T-helper 2 cell treated with Interferon-gamma antibody and Interleukin-4, amounts not matched to agents 5 μg/mL and 100 μg/mL, for 36 hours (primary cell): ENCODE measurements at places on chromosomes 12 and 14.

DNA sequence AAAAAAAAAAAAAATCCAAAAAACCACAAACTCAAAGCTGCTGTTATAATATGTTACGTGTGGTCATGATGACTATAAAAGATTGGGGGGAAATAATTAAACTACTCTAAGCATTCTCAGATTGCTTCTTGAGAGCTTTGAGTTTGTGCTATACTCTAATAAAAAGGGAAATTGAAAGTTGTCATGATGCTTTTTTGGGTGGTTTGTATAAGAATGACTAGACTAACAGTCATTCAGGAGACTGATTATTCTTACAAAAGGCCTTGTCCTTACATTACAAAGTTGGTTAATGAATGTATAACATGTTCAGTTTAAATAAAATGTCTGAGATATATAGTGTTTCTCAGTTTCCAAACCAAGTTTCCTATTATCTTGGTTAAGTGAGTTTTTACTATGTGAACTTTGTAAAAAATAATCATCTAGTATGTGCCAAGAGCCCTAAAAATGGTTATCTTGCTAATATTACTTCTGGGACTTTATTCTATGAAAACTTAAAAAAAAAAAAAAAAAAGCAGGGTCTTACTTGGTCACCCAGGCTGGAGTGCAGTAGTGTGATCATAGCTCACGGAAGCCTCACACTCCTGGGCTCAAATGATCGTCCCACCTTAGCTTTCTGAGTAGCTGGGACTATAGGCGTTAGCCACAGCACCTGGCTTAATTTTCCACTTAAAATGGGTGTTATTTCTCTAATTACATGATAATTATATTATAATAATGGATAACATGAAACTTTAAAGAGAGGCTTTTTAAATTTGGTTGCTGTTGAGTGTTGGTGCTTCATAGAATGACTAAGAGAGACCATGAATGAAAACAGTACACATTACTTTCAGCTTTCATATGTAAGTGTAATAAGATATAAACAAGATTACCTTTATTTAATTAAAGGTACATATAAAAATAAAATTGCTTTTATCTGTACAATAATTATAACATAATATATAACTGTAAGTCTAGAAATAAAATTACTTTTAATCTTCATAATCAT lies 459.6 kb upstream of the RGS6 start:
- DNase-seq = no peak

- DNase-seq = no peak
These were observed 94.7 kb upstream of the PLXNC1 start for GRCh38 chr12:94053676-94054075.

DNA sequence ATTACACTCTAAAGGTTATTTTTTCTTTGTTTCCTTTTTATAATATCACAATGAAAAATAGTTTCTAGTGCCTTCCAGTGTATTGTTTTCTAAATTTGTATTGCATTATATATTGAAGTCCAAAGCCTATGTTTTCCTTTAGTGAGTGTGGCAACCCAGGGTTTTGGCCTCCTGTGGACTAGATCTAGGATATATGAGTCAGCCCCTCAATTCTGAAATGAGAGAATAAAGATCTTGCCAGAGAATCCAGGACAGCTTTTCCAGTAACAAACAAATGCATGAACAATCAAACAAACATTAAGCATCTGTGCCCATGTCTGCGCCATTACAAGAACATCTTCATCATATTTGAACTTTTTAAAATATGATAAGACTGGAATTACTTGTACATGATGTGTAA lies 70.7 kb upstream of the SSTR1 start:
- DNase-seq = no peak

DNA sequence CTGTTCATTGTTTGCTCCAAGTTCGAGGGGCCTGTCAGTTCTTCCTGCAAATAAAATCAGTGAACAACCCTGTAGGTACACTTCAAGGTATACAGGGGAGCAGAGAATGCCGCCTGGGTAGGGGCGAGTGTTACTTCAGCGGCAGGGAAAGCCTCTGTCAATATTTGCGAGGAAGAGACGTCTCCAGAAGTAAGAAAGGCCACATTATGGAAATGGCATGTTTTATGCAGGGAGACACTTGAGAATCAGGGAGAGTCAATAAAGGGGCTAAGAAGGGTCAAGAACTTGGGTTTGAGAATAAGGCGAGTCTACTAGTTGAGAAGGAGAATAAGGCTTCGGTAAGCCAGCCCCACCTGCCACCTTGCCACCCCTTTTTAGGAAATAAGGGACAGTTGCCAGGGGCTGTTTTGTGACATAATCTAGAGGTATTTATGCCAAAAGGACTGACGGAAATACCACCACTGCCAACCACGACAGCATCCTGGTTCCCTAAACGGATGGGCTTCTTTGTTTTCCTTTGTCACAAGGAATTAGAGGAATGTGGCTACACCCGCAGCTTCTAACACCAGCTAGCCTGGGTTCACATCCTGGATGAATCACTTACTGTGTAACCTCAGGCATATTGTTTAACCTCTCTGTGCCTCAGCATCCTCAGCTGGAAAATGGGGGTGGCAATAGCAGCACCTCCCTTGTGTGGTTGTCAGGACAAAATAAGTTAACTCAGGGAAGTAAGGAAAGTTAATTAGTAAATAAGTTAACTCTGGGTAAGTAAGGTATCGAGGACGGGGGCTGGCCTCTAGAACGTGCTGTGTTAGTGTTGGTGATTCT lies 67.7 kb downstream of the EID3 start:
- no peak for DNase-seq

- no peak for DNase-seq
These were observed 821.0 kb downstream of the TMEM121 start for GRCh38 chr14:106347291-106347778.

- DNase-seq = no peak
These were observed 822 bp upstream of the SOX5 start for GRCh38 chr12:23950210-23950774.

DNA sequence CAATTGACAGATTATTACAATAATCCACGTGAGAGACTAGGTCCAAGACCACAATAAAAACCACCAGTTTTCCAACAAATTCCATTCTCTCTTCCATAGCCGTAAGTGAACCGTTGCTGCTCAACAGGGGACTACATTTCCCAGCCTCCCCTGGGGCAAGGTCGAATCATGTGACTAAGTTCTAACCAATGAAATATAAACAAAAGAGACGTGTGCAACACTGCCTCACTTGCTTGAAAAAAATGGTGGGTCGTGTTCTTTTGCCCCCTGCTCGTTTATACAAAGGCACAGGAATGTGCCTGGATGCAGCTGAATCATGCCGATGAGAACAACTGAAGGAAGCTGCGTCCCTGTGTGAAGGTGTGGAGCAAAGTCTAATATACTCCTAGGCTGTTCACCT lies 51.1 kb downstream of the HSPB8 start:
- DNase-seq = no peak

DNA sequence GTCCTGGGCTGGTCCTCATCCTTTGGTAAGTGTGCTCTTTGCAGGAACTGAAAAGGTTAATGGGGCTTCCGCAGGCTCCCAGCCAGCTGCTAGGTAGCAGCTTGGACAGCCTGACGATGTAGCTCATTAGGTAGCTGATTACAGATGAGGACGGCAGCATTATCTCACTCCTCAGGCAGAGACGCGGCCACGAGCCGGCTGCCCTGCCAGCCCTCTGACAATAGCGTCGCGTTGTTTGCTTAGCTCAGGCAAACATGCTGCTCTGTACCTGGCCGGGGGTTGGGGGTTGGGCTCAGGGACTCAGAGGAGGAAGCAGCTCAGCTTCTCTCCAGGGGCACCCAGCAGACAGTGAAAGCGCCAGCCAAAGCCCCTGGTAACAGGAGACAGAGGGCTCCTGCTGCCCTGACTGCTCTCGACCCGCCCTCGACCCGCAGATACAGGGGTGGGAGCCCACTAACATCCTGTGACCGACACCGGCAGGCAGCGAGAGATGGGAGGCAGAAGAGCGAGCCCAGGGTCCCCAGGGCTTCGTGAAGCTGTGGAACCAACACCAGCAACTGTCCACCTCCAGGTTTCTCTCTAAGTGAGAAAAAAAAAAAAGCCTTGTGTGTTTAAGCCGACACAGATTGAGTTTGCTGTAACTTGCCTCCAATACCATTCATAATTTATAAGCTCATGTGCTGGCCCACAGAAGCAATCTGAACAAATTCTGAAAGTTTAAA lies 53.4 kb upstream of the DLK1 start:
- DNase-seq = no peak

- DNase-seq = no peak
These were observed 910 bp upstream of the WASHC4 start for GRCh38 chr12:105106621-105107020.

GRCh38 chr12:4272424-4273272 lies 914 bp upstream of the CCND2 start:
- DNase-seq = peak; percentile 83

GRCh38 chr12:101414533-101415119 lies 7.1 kb upstream of the ARL1 start:
- no peak for DNase-seq

GRCh38 chr14:49853572-49854375 lies 1.2 kb upstream of the NEMF start:
- peak; percentile 70 for DNase-seq

DNA sequence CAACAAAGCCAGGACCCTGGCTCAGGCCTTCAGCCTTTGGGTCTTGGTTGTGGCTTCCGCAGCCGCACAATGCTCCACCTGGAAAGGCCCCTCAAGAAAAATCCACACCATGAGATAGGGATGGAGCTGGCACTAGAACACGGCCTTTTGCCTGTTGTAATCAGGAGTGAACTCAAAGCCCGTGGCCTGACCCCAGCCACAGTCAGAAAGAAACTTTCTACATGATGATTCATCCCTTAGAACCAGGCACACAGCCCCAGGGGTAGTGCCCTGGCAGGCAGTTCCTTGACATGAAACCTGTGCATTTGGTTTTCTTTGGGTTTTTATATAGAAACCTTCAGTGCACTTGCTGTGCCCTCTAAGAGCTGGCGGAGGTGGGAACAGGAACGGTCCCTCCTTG lies 5.1 kb downstream of the CLMN start:
- peak; percentile 63 for DNase-seq
